Hair follicular keratinocyte (primary cell): ENCODE measurements at places on chromosomes 12 and 14. TPM values are rescaled to one million over a fixed set of nuclear protein-coding genes. Genes with fewer than 3 reads are reported as not detected.

The DDN gene
- total RNA-seq = 0.19 and 0.23 TPM in 2 replicates

The ACOT6 gene
- total RNA-seq = not detected in 2 replicates

The NAV3 gene
- 23.9 and 28.6 TPM in 2 replicates for total RNA-seq

The FBLN5 gene
- 0.31 and 1.4 TPM in 2 replicates for total RNA-seq

The KRT84 gene
- total RNA-seq = not detected in 2 replicates

The ACSM4 gene
- not detected in 2 replicates for total RNA-seq

The TXNRD1 gene
- 63.7 and 66.3 TPM in 2 replicates for total RNA-seq

The ASIC1 gene
- 3.5 and 8.4 TPM in 2 replicates for total RNA-seq

The ACRBP gene
- total RNA-seq = 0.16 TPM in 1 of 2 replicates, not detected in the other

The PELI2 gene
- total RNA-seq = 0.04 and 0.08 TPM in 2 replicates

The LRRC10 gene
- not detected in 2 replicates for total RNA-seq

The GALNT16 gene
- total RNA-seq = not detected in 2 replicates

The CNTN1 gene
- total RNA-seq = 23.7 and 27.6 TPM in 2 replicates

The RTL1 gene
- total RNA-seq = not detected in 2 replicates
